Activated naive CD4-positive, alpha-beta T cell treated with anti-CD3 and anti-CD28 coated beads for 36 hours (primary cell): ENCODE measurements at places on chromosomes 6 and 20.

DNA sequence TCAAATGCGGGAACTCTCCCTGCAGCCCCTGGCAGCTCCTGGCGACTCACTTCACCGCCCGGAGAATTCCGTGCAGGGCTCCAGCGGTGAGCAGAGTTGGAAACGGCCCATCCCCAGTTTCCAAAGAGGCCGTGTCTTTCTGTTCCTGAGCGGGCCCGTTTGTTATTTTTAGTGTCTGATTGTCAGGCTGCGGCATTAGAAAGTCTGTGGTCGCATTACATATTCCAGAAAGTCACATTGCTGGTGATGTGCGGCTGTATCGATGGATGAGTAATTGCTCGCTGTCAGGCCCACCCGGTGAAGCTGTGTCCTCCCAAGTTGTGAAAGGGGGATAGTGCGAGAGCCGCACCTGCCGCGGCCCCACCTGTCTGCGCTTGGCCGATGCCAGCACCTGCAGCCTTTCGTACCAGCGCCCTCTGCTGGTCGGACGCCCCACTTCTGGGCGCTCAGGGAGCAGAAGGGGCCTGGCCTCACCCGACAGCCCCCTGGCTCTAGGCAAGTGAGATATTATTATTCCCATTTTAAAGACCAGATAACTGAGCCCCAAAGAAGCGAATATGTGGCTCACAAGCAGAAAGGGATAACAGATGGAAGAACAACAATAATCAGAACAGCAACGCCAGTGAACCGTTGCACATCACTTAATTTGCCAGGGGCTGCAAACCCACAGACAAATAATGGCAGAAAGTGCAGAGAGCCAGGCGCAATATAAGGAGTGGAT, 244.9 kb downstream of the TSHZ2 start:
- peak; percentile 88 for DNase-seq

DNA sequence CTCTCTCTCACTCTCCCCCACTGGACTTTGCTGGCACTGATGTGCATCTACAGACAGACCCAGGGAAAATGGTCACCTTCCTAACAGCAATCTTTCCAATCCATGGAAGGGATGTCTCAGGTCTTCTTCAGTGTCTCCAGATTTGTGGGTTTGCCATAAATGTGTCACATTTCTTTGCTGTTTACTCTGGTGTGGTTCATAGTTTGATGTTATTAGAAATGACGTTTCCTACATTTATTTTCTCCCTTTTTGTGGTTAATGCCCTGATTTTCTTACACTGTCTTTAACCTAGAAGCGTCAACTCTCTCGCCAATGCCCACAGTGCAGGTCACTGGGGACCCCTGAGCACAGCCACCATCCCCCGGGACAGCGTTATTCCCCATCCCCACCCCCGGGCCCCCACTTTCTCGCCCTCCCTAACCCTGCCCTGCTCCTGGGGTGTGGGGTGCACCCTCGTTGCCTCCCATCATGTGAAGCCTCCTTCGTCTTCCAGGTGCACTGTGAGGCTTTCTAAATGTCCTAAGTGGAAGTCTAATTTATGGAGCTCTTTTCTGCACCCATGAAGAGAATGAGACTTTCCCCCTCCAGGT, 86.5 kb downstream of the YTHDF1 start:
- no peak for DNase-seq

DNA sequence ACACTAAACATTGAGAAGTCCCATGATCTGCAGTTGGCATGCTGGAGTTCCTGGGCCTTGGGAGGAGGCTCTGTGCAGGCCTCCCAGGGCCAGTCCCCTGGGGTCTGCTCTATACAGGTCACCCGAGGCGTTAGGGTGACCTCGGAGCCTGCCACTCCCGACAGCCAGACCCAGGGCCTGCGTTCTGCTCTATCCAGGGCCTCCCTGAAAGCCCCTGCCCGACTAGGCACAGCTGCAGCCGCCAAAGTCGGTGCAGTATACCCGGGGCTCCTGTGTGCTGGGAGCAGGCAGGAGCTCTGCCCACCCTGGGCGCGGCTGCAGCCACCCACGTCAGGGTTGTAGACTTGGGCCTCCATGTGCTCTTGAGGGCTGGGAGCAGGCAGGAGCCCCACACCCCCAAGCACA, 6.3 kb upstream of the OR14J1 start:
- DNase-seq: no peak

- DNase-seq: no peak
Measured at GRCh38 chr6:158087224-158087867, 80.7 kb downstream of the SERAC1 start.

DNA sequence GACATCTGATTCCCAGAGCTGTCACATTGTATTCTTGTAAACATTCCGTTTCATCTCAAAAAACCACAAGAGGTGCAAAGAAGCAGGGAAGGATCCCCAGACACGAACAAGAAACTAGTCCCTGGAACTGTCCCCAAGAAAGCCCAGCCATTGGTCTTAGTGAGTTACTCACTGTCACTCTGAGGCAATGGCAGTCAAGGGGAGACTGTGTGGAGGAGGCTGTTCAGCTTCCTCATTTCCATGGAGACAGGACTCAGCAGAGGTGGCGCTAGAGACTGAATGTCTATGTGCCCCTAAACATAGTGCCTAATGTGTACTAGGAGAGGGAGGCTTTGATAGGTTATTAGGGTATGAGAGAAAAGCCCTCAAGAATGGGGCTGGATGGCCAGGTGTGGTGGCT, 11.1 kb downstream of the ULBP1 start:
- no peak for DNase-seq

DNA sequence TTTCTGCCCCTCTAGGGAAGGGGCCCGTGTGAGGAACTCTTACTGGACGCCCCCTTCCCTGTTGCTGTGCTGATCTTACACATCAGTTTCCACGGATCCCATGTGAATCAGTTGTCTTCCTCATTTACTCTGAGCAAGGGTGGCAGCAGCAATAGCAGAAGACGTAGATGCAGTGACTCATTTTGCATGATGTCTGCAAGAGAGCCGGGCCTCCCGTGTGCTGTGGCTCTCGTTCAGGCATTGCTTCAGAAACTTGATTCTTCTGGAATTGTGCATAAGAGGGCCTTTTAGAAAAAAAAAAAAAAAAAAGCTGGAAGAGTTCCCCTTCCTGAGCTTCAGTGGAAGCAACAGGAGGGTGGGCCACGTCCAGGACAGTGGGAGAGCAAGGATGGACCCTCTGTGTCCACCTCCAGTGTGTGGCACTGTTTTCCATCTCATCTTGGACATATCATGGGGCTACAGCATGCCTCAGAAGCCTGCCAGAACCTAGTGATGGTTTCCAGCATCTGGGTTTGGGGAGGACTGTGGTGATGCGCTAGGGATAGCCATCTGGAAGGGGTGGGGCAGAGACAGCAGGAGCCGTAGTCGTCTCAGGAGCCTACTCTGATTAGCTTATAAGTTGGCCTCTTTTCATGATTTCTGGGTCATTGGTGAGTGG, 62.1 kb downstream of the FOXO3 start:
- DNase-seq: no peak
